Activated naive CD4-positive, alpha-beta T cell treated with anti-CD3 and anti-CD28 coated beads, Interleukin-2, amount 50 U/mL, for 72 hours (primary cell): ENCODE measurements at places on chromosomes 5 and 9.

GRCh38 chr5:1356873-1357787 is 12.2 kb upstream of the CLPTM1L start:
- DNase-seq: no peak

DNA sequence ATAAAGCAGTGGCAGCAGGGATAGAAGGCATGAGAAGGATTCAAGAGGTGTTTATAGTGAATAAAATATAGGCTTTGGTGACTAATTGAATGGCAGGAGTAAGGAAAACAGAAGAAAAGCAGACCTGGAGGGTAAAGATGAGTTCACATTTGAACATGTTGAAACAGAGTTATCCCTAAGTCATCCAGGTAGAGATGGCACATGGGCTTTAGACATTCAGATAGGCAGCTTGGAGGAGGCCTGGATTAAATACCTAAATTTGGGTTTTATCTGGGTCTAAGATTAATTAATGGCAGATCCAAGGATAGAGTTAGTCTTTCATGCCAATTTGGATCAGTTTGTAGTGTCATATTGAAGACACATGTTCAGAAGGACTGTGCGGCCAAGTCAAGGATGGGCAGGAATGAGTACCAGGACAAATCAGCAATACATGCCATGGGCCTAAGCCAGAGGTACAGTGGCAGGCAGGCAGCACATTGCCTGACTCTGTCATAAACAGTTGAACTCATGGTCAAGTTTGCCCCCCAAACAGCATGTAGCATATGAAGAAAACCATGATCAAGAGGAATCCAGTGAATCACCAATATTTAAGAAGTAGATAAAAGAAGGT is 115.5 kb upstream of the SLC12A2 start:
- DNase-seq: no peak

GRCh38 chr5:58852566-58852965 is 269.7 kb downstream of the RAB3C start:
- DNase-seq: no peak

GRCh38 chr5:123753180-123753936 is 241.4 kb downstream of the CSNK1G3 start:
- no peak for DNase-seq

- DNase-seq: no peak
Measured at GRCh38 chr9:115672477-115673316, 480.9 kb upstream of the PAPPA start.

GRCh38 chr5:176742246-176743105 is 67.9 kb upstream of the UNC5A start:
- DNase-seq: peak; percentile 31

DNA sequence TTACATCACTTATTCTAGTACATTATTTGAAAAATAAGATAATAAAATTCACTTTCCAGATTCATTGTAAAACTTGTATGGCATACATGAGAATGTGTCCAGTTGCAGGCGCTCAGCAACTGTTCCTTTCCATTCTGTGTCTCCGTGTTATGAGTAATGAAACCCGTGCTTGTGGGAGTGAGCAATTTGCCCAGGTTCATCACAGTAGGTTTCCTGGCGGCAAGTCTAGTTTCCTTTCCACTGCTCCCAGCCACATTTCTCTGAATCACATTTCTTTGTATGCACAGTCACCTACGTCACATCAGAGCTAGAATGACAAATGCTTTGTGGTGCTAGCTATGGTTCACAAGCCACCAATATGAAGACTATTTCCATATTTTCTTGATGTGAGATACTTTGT is 39.9 kb downstream of the MOCS2 start:
- DNase-seq: peak; percentile 64

GRCh38 chr5:172035049-172035448 is 28.6 kb upstream of the FBXW11 start:
- no peak for DNase-seq

GRCh38 chr9:4116723-4117460 is 183.0 kb downstream of the GLIS3 start:
- no peak for DNase-seq

DNA sequence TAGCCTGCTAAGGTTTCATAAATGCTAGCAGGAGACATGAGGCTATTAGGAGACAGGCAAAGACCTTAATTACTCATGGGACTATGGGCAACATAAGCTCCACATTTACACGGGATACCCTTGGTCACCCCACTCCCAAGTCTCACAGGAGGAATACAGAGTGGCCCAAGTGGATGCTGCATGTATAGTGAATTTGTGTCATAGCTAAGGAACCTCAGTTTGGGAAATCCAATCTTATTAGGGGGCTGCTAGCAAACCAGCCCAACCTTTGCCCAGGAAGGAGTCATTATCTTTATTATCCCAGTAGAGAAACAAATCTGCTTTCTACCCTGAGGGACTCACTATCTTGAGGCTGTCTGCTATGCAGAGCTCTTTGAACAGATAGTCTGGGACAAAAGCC is 405.9 kb downstream of the KIAA0825 start:
- DNase-seq: no peak

DNA sequence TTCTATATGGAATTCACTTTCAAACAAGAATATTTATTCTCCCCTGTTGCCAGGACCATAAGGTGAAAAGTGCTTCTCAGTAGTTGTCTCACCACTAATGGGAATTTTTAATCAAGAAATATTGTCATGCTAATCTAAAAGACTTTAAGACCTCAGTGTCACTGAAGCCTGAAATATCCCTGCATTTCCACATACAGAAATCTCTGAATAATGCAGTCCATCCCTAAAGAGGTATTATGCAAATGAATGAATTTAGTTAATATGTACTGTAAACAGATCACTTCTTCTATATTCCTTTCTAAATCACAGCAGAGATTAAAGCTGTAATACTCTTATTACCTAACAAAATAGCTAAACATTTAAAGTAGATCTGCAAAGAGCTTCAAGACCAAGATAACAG is 531.1 kb upstream of the CDH6 start:
- DNase-seq: no peak

GRCh38 chr5:146111409-146111808 is 6.0 kb upstream of the PLAC8L1 start:
- DNase-seq: no peak

DNA sequence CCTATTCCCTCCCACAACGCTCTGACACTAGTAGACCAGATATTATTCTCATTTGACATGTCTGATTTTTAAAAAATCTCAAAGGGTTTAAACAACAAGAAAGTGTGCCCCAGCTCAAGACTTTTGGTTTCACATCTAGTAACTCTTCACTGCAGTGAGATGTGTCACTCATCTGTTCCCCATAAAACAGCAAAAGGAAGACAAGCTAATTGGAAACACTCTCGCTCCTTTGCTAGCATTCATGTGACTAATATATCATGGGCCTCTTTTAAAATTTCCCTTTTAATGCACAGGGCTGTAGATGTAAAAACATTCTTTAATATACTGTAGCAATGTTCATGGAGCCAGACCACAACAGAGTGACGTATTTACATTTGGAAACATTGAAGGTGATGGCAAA is 372.6 kb downstream of the ZNF608 start:
- no peak for DNase-seq

DNA sequence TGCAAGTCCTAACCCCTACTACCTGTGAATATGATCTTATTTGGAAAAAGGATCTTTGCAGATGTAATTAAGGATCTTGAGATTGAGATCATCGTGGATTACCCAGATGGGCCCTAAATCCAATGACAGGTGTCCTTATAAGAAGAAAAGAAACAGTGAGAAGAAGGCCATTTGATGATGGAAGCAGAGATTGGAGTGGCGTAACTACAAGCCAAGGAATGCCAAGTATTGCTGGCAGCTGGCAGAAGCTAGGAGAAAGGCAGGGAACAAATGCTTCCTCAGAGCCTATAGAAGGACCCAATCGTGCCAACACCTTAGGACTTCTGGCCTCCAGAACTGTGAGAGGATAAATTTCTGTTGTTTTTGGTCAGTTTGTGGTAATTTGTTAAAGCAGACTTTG is 70.1 kb upstream of the PALM2AKAP2 start:
- no peak for DNase-seq

DNA sequence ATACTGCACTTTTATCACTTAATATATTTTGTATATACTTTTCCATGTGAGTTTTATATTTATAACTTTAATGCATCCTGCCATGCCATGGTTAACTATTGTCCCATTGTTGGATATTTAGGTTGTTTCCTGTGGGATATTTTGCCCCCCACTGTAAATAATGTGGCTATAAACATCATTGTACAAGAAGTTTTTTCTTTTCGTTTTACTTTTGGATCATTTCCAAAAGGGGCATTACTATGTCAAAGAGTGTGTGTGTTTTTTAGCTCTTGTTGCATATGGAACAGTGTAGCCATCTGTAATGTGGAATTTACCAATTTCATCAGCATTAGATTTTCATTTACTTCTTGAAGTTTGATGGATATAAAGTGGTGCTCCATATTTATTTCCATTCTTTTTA is 13.3 kb downstream of the ITGA2 start:
- DNase-seq: no peak

DNA sequence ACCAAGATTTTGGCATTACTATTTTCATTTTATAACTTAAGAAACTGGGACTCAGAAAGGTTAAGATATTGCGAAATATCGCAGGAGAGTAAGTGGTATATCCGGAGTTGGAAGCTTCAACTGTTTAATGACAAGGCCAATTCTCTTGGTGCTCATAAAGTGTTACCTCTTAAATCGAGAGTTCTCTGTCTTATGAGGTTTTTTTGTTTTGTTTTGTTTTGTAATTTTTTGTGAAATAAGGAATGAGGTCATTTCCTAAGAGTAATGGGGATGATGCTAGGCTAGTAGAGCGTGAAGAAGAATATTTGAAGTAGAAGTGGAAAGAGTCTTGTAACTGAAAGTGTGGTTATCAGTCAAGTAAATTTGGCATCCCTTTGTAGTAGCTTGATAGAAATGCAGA is 183.2 kb upstream of the DAB2 start:
- no peak for DNase-seq

- no peak for DNase-seq
Measured at GRCh38 chr9:33418090-33418489, 15.7 kb upstream of the AQP7 start.

GRCh38 chr5:113771483-113771882 is 258.0 kb downstream of the YTHDC2 start:
- DNase-seq: no peak

- no peak for DNase-seq
Measured at GRCh38 chr5:112112346-112112745, 306.7 kb downstream of the EPB41L4A start.

DNA sequence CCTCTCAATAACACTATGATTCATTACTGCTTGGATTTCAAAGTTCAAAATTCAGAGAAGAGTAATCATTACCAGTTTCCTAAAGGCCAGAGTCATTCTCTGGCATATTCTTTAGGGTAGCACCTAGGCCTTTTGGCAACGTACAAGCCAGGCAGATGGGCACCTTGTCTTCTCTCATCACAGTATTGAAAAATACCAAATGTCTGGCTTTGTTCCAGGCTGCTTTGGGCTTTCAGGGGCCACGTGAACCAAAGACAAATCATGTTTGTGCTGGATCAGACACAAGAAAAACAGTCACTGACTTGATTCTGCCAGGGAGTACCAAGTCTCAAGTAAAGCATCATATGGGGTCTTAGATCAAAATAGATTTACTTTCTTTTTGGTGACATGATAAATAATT is 15.5 kb downstream of the MEGF9 start:
- DNase-seq: no peak

- DNase-seq: no peak
Measured at GRCh38 chr5:178540526-178540925, 49.7 kb downstream of the COL23A1 start.

DNA sequence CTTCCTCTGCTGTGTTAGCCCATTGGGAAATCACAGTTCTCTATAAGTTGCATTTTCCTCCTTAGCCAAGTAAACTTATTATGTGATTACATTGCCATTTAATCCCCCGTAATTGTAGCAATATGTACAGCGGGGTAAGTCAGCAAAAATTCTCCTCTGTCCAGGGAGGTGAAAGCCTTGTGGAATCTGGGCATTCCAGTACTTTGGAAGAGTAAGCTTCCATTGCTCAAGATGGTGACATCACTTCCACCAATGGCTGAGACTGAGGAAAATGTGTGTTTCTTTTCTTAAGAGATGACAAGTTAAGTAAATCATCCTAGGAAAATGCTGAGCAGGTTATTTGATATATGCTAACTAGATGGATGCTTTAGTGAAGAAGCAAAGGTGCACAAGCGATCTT is 436.7 kb downstream of the CETN3 start:
- no peak for DNase-seq

DNA sequence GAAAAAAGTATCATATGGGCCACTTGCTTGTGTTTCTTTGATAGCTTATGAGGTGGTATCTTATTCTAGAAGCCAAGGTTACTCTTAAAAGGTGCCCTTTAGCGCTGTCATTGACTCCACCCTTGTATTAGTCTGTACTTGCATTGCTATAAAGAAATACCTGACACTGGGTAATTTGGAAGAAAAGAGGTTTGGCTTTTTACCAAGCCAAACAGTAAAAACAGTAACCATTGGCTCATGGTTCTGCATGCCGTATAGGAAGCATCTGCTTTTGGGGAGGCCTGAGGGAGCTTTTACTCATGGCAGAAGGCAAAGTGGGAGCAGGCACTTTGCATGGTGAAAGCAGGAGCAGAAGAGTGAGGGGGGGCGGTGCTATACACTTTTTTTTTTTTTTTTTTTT is 87.4 kb downstream of the TEK start:
- no peak for DNase-seq

- no peak for DNase-seq
Measured at GRCh38 chr9:28190981-28191380, 617.7 kb upstream of the C9orf72 start.

GRCh38 chr5:72108202-72109061 is 1.2 kb downstream of the MAP1B start:
- DNase-seq: no peak

DNA sequence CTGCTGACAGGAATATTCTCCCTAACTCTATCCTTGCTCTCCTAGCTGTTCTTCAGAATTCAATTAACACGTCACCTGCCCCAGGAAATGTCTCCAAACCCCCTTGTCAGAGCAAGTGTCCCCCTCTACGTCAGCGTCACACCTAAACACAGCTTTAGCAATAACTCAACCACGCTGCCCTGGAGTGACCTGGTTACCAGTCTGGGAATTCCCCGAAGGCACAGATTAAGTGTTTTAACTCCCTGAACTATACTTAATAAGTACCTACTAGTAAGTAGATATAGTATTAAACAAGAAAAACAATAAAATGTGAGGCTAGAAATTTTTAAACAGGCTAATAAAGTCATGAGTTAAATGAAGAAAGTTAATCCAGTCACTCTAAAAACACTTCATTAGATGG is 78.4 kb downstream of the FANCC start:
- no peak for DNase-seq

DNA sequence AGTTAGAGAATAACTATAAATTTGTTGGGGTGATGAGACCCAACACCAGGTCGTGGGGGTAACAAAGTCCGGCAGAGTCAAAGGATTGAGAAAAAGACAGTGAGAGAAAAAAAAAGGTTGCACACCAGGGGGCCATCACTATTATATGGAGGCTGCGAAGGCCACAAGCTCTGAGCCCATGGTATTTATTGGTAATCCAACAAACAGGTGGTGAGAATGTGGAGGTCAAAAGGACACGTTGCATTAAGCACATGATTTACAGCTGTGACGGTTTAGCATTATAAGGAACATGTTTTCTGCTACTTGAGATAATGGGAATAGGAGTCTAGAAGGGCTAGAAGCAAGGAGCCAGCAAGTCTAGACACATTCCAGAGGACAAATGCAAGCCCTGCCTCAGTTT is 2202.2 kb upstream of the C9orf72 start:
- no peak for DNase-seq

- DNase-seq: no peak
Measured at GRCh38 chr5:147921136-147921535, 14.8 kb upstream of the C5orf46 start.
